ENCODE measurements at places on chromosomes 4 and X.

DNA sequence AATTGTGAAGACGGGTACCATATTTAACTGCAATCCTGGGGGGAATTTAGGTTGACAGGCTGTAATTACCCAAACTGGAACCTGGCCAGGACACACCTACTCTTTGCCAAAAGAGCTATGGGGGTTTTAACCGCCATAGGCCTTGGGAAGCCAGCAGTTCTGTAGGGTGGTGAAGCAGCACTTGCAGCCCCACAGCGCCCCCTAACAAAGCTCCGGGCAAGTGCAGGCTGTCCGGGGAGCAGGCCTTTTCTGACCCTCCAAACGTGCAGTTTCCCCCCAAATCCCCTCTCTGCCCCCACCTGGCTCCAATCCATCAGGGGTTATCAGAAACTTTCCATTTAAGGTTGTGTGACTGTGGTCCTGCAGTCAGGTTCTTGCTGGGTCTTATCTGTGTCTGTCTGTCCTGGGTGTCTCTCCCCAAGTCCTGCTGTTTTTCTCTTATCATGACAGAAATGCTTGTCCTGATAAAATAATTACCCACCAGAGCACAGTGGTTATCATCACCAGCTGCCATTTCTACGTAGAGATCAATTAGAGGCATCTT is 350.9 kb downstream of the MID1IP1 start:
- DNase-seq: no peak

GRCh38 chr4:781493-782216 is 44.3 kb downstream of the CPLX1 start:
- peak; percentile 99 for DNase-seq

DNA sequence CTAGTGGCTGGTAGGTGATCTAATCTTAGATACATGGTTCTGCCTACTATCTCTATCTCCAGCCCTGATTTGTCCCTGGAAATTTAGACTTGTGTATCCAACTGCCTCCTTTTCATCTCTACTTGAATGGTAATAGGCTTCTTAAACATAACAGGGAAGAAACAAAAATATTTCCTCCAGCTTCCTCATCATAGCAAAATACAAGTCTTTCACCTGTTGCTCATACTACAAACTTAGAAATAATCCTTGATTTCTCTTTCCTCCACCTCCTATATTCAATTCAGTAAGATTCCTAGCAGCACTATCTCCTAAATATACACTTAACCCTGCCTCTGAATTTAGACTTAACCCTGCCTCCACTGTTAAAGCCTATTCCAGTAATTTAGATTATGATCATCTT is 373.3 kb upstream of the ACTRT1 start:
- DNase-seq: no peak

DNA sequence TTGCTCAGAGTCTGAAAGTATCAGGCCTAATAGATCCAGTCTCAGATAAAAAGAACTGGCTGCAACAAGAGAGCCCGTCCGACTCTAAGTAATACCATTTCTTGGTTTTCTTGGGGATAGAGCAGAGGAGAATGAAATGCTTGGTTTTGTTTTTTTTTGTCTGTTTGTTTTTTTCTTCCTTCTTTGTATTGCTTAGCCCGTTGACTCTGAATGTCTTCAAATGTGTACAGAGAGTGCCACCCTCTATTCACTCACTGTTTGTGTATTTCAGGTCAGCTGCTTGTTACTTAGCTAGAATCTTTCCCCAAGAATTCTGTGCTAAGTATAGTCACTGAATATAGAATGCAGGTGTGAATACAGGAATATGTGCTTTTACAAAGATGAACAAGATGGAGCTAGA is 5.7 kb upstream of the TMEM156 start:
- DNase-seq: no peak

DNA sequence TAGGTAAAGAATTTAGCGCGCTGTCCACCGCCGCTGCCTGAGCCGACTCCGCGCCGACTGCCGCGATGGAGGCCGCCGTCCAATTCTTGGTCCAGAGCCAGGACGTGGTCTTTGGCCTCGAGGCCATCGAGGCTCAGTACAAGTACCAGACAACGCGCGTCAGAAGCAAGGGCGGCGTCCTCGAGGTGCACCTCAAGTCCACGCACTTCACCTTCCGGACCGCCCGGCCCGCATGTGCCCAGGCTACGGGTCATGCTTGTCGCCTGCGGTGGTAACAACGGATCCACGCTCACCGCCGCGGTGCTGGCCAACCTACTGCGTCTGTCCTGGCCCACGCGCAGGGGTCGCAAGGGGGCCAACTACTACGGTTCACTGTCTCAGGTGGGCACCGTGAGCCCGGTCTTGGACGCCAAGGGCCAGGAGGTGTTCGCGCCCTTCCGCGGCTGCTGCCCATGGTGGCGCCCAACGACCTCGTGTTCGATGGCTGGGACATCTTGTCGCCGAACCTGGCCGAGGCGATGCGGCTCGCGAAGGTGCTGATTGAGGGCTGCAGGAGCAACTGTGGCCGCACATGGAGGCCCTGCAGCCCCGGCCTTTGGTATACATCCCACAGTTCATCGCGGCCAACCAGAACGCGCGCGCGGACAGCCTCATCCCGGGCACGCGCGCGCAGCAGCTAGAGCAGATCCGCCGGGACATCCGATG is 128.0 kb downstream of the ANAPC4 start:
- DNase-seq: no peak

DNA sequence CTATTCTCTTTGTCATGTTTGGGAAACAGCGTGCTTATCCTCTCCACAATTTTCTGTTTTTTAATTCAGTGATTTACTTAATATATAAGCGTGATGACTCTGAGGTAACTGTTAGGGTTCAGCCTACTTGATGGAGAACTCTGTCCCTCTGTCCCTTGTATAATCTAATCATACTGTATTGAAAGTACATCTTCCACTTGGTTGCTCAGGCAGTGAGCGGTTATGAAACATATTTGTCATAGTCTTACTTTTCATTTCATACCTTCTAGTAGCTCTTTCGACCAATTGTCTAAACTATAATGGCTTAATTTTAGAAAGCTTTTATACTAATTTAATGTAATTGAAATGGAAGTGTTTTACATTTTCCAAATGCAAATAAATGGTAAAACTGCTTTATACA is 469.0 kb downstream of the TLL1 start:
- DNase-seq: no peak

DNA sequence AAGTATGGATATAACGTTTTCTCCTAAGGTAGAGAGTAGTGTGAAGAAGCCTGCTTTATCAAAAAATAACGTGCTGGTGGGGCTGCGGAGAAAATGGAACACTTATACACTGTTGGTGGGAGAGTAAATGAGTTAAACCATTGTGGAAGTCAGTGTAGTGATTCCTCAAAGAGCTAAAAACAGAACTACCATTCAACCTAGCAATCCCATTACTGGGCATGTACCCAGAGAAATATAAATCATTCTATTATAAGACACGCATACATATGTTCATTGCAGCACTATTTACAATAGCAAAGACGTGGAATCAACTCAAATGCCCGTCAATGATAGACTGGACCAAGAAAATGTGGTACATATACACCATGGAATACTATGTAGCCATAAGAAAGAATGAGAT is 196.4 kb downstream of the DMD start:
- no peak for DNase-seq

DNA sequence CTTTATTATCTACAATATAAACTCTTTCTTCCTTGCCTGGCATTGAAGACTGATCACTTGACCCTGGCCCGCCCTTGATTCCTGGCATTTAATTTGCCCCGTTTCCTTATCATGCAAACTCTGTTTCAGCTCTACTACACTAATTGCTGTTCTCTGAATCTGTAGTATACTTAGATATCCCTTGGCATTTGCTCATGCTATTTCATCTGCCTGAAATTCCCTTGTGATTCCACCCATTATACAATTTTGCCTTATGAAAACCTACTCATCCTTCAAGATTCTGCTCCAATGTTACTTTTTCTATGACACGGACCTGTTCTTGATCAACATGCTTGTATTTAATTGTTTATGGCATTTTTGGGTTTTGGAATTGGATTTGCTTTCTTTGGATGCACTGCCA is 459.9 kb upstream of the AMOT start:
- DNase-seq: no peak

- no peak for DNase-seq
Measured at GRCh38 chr4:89070041-89070440, 13.1 kb upstream of the FAM13A start.

DNA sequence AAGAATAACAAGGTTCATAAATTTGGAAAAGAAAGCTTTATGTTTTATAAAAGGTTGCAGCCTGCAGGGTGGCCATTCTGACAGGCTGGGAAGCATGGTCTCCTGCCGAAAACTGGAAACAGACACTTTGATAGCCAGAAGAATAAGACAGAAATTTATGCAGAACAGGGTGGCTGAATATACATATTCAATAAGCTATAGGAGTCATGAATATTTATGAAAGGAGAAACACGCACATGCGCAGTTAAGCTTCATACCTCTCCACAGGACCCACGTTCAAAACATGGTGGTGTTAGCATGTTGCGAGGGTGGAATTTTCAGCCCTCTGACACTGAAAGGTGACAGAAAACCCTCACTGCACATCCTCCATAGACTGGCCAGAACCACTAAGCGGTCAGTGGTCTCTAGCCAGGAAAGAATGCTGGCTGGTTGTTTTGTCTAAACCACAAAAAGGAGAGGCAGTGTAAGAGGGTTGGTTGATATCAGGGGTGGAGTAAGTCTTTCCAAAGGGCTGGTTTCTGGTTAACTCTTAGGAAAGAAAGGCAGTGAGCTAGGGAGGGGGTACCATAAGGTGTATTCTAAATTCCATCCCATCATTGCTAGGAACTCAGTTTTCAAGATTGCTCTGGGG is 58.2 kb downstream of the ANXA10 start:
- no peak for DNase-seq

GRCh38 chr4:1337376-1337831 is 9.6 kb upstream of the UVSSA start:
- no peak for DNase-seq

DNA sequence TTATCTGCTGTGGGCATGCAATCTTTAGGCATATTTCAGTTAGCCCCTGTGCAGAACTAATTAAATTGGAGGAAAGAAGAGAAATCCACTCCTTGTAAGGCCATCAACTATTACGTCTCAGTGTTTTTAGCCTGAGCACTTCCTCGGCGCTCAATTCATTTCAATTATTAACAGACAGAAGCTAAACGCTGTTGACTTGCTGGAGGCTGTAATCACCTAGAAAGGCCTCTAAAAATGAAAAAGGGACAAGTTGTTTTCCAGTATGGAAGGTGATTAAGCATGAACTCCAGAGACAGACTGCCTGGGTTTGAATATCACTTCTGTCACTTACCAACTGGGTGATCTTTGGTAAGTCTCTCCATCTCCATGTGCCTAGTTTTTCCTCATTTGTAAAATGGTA is 59.6 kb downstream of the LEF1 start:
- DNase-seq: no peak

GRCh38 chr4:97330917-97331316 is 812.4 kb downstream of the STPG2 start:
- DNase-seq: no peak

DNA sequence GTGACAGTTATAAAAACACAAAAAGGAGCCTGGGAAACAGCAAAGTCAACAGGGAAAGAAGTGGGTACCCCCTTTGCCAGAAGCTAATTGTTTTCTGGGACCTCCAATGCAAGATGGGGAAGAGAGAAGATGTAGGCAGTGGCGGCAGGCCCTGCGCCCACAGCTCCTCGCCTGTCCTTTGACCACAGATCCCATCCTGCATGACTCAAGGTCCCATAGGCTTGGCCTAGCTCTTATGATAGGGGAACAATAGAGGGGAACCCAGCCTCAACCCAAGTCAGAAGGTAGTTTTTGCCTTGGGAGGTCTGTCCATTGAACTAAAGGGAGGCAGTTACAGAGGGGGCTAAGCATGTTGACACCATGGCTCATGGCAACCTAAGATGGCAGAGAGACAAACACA is 14.2 kb downstream of the ZMYM3 start:
- DNase-seq: no peak

GRCh38 chrX:133482056-133482952 is 67.0 kb upstream of the GPC4 start:
- DNase-seq: no peak

- DNase-seq: no peak
Measured at GRCh38 chr4:60683973-60684372, 516.2 kb upstream of the ADGRL3 start.

GRCh38 chrX:120504569-120504968 is 35.5 kb upstream of the LAMP2 start:
- no peak for DNase-seq

- DNase-seq: no peak
Measured at GRCh38 chrX:84709987-84710386, 207.7 kb upstream of the HDX start.

GRCh38 chrX:15566244-15566643 is 34.5 kb downstream of the ACE2 start:
- no peak for DNase-seq

DNA sequence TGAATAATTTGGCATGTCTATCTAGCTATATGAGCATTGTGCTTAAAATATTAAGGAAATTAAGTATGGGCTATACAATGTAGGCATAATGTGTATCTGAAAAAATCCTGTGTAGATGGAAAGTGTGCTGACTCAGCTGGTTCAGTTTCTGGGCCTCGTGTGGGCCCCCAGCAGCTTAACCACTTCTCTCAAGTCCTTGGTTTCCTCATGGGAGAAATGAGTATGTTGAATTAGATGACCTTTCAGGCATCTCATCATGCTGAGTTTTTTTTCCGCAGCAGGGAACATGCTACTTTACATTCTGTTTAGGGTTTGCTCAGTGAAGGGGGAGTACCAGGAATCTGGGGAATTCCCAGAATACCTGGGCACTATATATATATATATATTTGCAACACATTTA is 30.5 kb downstream of the RHOH start:
- peak; percentile 73 for DNase-seq

DNA sequence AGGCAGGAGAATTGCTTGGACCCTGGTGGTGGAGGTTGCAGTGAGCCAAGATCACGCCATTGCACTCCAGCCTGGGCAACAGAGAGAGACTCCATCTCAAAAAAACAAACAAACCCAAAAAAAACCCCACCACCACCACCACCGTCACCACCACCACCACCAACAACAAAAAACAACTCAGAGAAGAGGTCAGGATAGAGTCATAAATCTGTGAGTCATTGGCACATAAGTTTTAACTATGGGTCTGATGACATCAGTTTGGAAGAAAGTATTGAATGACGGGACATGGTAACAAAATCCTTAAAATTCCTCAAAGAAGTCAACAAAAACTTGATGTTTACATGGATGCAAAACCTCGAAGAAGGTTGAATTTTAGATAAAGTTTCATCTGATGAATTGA is 288.0 kb upstream of the SFRP2 start:
- DNase-seq: no peak

DNA sequence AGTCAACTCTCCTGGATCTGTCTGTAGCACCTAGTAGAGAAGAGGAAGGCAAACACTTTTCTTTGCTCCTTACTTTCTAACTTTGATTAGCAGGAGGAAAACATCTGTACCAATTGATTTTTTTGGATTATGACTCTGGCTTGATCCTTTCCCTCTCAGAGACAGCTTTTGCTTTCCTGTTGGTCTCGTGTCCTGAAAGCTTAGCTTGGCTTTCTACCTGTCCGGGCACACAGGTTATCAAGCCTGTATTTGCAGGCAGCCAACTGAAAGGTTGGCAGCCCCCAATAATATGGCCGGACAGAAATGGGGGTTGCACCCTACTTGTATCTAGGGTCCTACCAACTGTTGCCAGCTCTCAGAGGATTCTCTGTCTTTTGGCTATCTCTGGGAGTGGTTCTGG is 43.1 kb upstream of the LAMP2 start:
- DNase-seq: no peak

Measured in stimulated activated naive B cell treated with anti-CD40 and anti-IgM and Interleukin-4, amounts not matched to agents 10 μg/mL and 1 μg/mL and 100 μg/mL, for 72 hours (primary cell).